ENCODE measurements at places on chromosomes 5 and 9.

GRCh38 chr9:34454571-34455065 is 3.8 kb downstream of the FAM219A start:
- DNase-seq = no peak

- no peak for DNase-seq
Observed at GRCh38 chr9:122251351-122251750, 13.3 kb downstream of the RBM18 start.

DNA sequence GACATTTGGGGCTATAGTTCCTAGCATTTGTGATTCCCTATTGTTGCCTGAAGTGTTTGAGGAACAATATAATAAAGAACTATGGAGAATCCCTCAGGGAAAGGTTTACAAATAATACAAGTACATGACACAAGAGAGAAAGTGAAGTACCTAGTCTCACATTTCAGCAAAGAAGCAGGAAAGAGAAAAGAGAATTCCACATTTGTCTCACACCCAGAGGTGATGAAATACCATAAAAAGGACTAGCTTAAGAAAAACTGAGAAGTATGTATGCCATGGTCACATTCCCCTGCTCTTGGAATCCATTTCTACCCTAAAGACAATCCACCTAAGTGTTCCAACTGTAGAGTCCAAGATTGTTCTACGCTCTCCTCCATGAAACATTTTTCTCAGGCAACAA is 79.0 kb upstream of the TARS1 start:
- DNase-seq = no peak

DNA sequence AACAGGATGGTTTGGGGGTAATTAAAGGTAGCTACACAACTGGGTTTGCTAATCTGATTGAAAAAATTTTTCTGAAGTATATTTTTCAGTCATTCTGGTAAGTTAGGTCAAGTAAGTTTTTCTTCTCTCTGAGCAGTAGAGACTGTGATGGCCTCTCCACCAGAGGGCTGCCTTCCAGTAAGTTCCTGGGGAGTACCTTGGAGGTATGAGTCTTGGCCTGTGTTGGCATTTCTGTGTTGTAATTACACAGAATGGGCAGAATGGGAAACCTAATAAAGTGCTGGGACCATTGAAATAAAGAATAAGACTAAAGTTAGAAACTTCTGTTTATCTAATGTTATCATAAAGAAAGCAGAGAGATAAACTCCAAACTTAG is 430.8 kb downstream of the ARHGEF28 start:
- no peak for DNase-seq

- no peak for DNase-seq
Observed at GRCh38 chr9:86460216-86461002, 106.2 kb upstream of the TUT7 start.

DNA sequence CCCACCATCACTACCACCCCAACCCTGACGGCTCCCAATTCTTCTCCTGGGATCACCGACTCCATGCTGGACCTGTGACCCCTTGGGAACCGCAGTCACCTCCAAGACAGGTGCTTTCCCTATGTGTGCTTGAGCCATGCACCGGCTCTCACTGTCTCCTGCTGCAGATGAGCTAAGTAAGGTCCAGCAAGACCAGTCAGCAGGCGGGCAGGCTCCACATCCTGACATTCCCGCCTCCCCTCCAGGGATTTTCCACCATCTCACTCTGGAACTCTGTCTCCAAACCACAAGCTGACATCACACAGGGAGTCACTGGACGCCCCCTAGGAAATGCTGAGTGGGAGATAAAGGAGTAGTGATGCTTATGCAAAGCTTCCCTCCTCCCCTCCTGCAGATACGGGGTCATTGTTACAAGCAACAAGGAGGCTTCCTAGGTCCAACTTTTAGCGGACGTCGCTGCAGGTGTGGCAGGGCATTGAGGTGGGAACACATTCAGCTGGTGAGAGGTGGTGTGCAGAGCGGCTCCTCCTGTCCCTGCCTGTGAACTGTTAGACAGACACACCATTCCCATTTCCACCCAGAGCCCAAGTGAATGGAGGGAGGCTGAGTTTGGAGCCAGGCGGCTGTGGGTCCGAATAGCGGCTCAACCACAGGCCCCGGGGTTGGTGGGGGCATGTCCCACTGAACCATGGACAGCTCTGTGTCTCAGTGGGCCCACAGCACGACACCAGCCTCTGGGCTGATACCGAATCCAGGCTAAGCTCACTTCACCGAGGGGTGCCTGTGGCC is 129.2 kb upstream of the PHYKPL start:
- DNase-seq = no peak

- peak; percentile 4 for DNase-seq
Observed at GRCh38 chr9:109918339-109919163, 138.6 kb downstream of the PALM2AKAP2 start.

DNA sequence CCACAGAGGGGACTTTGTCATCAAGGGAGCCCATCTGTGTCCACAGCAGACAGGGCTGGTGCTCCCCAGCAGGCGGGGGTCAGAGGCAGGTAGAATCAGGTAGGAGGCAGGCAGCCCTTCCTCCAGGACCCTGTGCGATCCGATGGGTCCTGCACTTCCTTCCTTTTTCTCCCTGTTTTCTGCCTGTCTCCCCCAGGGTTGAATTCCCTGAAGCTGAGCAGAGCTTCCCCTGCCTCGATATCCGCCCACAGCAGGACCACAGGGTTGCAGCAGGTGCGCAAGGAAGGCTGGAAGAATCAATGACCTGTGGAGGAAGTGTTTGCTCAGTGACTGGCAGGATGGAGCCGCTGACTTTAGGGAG is 69.2 kb downstream of the MRPL36 start:
- no peak for DNase-seq

DNA sequence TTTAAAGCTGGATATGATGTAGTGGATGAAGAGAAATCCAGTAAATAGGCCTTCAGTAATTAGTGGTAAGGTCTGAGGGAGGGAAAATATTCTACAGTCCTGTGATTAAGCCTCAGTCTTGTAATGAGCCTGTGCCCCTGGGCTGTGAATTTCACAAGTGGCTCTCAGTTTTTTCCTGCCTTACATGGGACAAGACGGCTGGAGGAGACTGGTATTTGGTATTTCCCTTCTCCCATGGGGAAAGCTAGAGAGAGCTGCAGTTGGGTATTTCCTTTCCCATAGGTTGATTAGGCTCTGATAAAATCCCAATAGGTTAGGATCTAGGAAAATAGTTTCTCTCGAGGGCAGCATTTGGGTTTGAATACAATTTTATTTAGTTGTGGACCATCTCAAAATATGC is 62.2 kb upstream of the GNA14 start:
- DNase-seq = no peak

GRCh38 chr5:22663134-22663533 is 190.0 kb downstream of the CDH12 start:
- DNase-seq = no peak

- no peak for DNase-seq
Observed at GRCh38 chr5:116361171-116361967, 213.3 kb downstream of the SEMA6A start.

DNA sequence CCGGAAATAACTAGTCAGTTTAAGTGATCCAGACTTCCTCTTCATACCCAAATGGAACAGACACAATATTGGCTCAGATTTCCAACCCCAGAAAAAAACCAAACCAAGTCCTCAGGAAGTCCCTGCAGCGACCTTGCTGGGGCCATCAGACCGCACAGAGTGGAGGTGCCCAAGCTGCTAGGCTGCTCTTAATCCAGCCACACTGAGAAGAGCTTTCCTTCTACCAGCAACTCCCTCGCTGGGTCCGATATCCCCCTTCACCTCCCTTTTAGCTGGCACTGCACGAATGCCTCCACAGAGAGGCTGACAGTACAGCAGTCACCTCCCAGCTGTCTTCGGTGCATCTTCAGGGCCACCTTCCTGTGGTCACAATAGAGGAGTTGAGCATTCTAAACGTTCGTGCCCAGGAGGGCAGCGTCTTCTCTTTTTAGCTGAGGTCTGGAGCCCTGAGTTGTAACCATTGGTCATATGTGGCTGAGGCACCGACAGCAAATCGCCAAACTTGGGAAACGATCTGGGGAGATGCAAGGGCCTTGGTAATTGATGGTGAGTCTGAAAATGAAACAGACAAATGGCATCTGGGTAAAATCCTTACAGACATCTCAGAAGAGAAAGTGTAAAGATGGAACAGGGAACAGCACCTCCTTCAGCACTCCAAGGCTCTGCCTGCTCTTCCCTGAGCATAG is 5.7 kb downstream of the NAIF1 start:
- no peak for DNase-seq

GRCh38 chr9:38212016-38212415 is 143.0 kb upstream of the SHB start:
- no peak for DNase-seq

DNA sequence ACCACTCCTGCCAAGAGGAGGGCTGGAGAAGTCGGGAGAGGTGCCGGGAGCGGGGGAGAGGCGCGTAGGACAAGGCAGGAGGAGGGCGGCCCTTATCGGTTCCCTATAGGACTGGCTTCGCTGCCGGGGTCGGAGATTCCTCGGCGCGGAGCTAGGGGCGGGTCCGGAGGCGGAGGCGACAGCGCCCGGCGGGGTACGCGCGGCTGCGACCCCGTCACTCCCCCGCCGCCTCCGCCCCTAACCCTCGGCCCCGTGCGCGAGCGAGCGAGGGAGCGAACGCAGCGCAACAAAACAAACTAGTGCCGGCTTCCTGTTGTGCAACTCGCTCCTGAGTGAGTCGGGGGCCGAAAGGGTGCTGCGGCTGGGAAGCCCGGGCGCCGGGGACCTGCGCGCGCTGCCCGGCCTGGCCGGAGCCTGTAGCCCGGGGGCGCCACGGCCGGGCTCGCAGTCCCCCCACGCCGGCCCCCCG is 2.0 kb downstream of the GLIS3 start:
- peak; percentile 26 for DNase-seq

DNA sequence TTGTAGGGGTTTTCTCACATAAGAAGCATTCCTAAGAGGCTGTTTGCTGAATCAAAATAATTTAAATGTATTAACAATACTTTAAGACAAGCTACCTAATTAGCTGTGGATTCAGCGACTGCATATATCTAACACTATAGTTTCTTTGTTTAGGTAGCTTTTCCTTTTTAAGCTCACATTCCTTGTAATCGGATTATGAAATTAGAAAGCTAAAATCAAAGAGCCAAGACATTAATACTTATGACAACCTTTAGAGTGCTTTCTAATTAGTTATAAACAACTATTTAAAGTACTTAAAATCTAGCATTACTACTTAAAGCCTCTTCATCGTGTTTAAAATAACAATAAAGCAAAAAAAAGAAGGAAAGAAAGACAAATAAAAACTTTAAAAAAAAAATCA is 137.3 kb upstream of the RETREG1 start:
- no peak for DNase-seq

- DNase-seq = no peak
Observed at GRCh38 chr5:138926257-138926656, 51.1 kb upstream of the LRRTM2 start.
